ENCODE measurements at places on chromosomes 6 and 20.

GRCh38 chr6:13908955-13909381, 15.8 kb upstream of the RNF182 start:
- no peak for DNase-seq

GRCh38 chr20:50993876-50994275, 29.0 kb downstream of the KCNG1 start:
- DNase-seq = no peak

- DNase-seq = no peak
Observed at GRCh38 chr6:109434456-109434855, 6.0 kb downstream of the PPIL6 start.

GRCh38 chr6:44837255-44837654, 449.7 kb downstream of the CDC5L start:
- no peak for DNase-seq

DNA sequence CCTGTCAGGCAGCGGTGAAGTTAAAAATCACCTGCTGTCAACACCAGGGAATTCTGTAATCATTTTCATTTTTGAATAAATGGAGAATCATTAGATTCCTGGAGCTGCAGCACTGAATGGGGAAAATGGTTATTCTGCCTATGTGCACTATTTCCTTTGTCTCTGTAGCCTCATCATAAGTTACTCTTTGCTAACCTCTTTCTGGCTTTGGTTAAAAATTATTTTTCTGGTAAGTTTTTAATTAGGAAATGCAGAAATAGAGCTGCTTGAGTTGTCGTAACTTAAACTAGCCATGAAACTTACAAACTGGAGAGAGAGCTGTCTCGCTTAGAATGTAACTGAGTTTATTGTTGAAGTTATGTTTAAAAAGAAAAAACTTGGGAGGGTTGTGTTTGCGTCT, 28.8 kb downstream of the ZFAND3 start:
- no peak for DNase-seq
